ENCODE measurements at places on chromosomes 1 and 21.

DNA sequence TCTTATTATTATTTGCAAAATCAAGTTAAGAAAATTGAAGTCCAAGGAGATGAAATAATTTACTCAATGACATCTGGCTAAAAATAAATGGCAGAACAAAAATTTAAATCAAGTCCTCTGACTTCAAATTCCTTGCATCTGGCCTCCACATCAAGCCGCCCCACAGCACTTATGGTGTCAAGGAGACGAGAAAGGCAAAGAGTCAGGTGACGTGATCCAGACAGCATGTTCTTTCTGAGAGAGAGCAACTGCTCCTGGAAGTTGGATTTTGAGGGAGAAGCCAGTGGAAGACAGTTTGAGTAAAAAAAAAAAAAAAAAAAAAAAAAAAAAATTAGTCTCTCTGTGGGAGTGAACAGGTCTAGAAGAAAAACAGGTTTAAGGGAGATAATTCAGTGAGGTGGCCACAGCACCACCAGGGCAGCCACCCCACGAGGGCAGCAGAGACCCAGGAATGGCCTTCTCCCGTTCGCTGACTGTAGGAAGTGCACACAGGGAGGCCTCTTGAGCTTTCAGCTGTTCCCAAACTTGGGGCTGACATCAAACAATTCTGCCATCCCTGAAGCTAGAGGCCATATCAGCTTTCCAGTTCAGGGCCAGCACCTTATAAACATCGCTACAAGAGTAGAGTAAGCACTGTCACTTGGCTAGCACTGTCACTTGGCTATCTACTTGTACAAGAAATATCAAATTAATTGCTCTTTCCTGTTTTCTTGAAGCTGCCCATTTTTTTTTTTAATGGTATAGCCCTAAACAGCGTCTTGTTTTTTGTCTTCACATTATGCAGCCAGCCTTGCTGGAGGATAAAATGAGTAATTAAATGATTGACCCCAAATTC, 7.8 kb downstream of the C1orf162 start:
- peak; percentile 20 for DNase-seq

DNA sequence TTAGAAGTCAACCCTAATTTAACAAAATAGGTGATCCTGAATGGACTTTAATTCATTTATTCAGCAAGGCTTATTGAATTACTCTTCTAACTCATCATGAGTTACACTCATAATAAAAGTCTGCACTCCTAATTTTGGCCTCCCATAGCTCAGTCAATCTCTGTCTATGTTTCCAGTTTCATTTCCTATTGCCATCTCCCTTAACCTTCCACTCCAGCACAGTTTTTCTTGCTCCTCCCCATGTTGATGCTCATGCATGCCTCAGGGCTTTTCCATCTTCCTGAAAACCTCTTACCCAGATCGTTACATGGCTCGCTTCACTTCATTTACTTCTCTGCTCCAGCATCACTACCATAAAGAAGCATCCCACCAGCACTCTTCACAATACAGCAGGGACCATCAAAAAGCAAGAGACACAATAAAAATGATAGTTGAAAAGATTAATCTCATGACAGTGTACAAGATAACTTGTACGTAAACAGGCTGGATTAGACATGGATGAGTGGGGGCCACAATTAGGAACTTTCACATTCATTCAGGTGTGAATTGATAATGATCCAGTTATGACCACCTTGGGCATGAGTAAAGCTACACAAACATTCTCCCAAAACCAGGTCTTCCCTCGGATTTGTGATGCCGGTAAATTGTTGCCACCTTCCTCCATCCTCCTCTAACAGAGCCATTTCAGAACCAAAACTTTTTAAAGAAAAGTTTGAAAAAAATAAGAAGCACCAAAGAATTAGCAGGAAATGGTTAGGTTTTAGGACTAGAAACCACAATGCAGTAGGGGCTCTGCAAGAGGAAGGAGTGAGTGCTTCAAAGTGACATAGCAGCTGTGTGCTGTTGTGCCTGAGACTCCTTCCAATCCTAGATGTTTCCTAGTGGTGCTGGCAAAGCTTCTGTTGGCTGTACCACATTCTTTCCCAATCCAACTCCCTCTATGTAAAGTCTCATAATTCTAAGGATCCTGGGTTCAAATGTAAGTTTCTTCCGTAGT, 89.8 kb downstream of the OLFML2B start:
- DNase-seq: no peak

GRCh38 chr1:38613996-38614395, 245.6 kb downstream of the RRAGC start:
- no peak for DNase-seq

- no peak for DNase-seq
Observed at GRCh38 chr1:55823541-55824250, 608.5 kb upstream of the USP24 start.

DNA sequence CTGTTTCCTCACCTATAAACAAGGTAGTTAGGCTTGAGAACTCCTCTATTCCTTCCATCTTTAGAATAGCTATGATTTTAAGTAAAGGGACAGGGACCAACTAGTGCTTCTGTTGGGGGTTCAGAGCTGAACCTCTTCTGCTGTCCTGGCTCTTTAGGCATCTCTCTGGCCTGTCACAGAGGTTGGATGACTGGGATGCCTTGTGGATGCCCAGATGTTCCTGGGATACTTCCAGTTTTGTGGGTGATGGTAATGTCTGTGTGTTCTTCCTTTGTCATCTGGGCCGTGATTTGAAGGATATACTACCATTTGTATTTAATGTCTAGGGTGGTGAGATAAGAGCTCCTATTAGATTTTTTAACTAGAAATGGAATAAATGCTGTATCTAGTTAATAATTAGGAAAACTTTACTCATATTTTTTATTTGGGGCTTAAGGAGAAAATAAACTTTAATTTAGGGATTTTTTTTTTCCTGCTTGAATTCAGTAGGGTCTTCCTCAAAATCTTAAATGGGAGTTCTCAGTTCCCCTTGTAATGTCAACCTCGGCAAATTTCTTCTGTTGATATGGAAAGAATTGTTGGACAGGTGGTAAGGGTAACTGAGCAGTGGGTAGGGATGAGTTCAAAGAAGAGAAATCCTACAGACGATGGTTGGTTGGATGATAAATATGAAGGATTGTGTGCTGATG, 47.2 kb downstream of the LAMC1 start:
- DNase-seq: no peak

DNA sequence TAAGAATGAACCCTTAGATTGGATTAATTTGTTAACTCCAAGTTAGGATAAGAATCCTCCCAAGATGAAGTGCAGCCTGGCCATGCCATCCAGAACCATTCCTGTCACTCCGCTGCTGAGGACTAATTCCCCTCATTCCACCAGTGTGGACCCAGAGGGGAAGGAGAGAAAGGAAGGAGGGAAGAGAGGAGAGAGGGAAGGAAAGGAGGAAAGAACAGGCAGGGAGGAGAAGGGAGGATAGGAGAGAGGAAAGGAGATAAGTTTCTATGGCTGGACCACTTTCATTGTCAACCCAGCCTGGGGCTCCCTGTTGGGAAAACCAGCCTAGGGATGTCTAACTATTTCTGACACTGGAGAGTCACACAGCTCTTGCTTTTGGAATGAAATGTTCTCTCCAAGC, 4.7 kb downstream of the MRAP start:
- DNase-seq: no peak

- DNase-seq: no peak
Observed at GRCh38 chr21:37414292-37415253, 48.0 kb downstream of the DYRK1A start.

DNA sequence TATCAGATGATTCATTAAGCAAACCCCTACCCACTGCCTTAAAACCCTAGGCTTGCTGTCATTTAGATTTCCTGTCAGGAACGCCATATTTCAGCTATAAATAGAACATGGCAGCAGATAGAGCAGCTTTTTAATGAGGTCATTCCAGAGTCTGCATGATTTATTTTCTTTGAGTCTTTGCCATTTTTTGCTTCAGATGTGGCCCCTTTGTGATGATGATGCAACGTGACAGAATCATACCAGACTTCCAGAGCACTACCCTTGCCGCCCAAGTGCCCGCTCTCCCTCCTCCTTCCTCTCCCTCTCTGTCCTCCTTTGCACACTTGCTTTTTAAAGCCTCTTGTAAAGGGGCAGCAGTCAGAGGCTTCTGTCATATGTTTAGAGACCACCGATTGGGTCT, 55.5 kb upstream of the TRIM67 start:
- DNase-seq: peak; percentile 64

- DNase-seq: no peak
Observed at GRCh38 chr21:42094811-42095210, 23.7 kb downstream of the UMODL1 start.

GRCh38 chr1:203521074-203521794, 27.3 kb downstream of the OPTC start:
- no peak for DNase-seq

GRCh38 chr21:46128933-46129571, 26.3 kb downstream of the FTCD start:
- DNase-seq: no peak

DNA sequence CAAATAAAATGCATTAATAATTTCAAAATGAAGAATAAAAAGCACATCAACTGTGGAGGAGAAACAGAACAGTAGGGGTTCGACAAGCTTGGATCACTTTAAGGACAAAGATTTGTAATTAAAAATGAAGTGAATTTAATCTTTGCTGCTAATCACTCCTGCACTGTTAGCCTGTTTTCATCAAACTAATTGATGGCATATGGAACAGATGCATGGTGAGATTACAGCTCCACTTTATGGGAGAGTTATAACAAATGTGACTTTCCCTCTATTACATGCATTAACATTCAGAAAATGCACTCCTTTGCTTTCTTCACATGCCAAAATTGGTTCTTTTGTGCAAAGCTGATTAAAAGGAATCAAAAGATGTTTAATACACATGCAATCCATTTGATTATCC, 207.2 kb upstream of the C21orf91 start:
- no peak for DNase-seq
